K562 (cell line): ENCODE measurements at places on chromosomes 12 and 14.

GRCh38 chr12:26748741-26749431 lies 84.1 kb downstream of the ITPR2 start:
- no peak for DNase-seq

GRCh38 chr12:116318576-116319232 lies 41.2 kb upstream of the MED13L start:
- no peak for DNase-seq

GRCh38 chr14:91173221-91173670 lies 59.4 kb downstream of the DGLUCY start:
- peak; percentile 70 for DNase-seq

DNA sequence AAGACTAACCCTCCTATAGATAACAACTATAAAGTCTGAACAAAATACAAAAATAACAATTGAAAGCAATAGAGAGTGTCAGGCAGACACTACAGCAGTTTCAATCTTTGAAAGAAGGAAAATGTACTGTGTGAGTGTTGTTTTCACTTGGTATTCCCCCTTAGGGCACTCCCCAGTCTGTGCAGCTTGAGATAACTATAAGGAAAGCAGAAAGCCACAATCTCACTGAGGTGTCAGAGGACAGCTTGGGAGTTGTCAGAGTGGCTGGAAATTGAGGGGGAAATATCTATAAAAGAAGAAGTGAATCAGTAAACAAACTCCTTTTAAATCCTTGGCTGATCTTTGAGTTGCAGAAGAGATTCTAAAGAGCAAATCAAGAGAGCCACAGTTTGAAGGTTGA lies 364.8 kb downstream of the NELL2 start:
- DNase-seq = no peak

DNA sequence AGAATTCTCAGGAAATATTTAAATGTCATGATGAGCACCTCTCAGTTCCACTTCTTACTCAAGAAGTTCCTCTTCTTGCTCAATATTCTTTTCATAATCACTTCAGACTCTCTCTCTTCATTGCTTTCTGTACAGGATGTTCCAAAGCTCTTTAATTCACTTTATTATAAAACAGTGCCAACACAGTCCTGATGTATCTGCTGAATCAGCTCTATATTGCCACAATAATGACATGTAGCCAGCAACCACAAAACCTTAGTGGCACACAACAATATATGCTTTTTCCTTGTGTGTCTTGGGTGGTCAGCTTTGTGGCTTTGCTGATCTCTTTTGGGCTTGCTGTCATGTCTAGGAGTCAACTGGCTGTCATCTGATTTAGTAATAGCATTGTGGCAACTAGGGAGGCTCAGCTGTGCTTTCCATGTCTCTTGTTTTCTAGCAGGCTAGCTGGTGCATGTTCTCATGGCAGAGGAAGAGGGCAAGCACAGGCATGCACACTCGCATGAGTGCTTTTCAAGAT lies 52.8 kb upstream of the SLC2A13 start:
- no peak for DNase-seq

- no peak for DNase-seq
These were observed 445.5 kb upstream of the GARIN6 start for GRCh38 chr12:99201906-99202645.

GRCh38 chr12:26212396-26212795 lies 17.0 kb downstream of the SSPN start:
- DNase-seq = no peak

DNA sequence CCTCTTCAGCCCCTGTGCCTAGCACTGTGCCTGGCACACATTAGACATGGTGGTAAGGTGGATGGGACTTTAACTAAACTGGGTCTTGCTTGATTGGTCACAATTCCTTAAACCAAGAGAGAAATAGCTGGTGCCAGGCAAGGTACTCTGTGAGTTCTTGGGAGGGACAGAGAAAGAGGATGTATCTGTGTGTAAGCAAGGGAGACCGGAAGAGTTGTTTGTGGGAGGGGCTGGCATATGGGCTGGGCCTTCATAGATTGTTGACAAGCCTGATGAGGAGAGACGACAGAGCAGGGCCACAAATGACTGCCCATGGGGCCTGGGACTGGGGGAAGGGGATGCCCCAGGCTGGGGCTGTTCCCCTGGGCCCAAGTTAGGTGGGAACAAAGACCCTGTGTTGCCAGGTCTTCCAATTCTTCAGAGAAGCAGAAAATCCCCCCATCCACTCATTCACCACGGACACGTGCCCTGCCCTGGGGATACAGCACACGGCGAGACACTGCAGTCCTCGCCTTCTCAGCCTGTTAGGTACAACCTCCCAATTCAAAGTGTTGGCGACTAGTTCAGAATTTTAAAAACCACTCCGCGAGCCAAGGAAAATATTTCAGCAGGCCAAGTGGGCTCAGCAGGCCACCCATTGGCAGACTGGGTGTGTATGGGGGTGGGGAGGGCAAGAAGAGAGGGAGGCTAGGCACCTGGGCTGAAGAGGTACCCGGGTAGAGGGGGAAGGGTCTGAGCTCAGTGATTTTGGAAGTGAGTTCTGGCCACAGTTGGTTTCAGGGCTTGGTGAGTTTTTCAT lies 11.4 kb upstream of the CYP46A1 start:
- peak; percentile 29 for DNase-seq

- DNase-seq = no peak
These were observed 40.6 kb downstream of the ACTN1 start for GRCh38 chr14:68938271-68939150.

- DNase-seq = peak; percentile 91
These were observed 970 bp downstream of the CDH24 start for GRCh38 chr14:23056145-23056955.

- no peak for DNase-seq
These were observed 110.3 kb downstream of the SINHCAF start for GRCh38 chr12:31215518-31216232.

GRCh38 chr14:61876362-61877034 lies 114.3 kb downstream of the SNAPC1 start:
- no peak for DNase-seq

- DNase-seq = no peak
These were observed 34.2 kb downstream of the MANSC1 start for GRCh38 chr12:12315838-12316237.

- DNase-seq = no peak
These were observed 67.8 kb upstream of the PYGL start for GRCh38 chr14:51012055-51012454.

DNA sequence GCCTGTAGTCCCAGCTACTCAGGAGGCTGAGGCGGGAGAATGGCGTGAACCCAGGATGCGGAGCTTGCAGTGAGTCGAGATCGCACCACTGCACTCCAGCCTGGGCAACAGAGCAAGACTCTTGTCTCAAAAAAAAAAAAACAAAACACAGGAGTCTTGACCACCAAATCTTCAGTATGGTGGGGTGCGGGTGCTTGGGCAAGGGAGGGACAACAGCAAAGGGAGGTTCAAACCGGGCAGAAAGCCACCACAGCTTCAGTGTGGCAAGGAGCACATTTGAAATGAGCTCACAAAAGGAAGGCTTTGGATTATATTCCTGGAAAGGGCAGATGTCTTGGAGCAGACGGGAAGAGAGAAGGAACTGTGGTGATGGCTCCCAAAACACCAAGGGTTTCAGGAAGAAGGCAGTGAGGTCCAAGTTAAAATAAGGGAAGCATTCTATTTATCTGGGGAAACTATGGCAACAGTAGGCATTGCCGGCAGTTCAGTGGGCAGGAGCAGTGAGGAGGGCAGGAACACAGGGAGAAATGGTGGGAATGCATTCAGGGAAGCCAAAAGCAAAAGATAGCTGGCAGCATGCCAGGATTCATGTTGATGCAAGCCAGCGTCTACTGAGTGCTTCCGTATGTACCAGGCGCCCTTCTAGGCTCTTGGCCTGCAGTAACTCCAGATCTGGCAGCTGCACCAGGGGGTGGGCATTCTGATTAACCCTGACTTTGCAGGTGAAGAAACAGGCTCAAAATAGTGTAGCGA lies 51.0 kb upstream of the SRSF5 start:
- no peak for DNase-seq

DNA sequence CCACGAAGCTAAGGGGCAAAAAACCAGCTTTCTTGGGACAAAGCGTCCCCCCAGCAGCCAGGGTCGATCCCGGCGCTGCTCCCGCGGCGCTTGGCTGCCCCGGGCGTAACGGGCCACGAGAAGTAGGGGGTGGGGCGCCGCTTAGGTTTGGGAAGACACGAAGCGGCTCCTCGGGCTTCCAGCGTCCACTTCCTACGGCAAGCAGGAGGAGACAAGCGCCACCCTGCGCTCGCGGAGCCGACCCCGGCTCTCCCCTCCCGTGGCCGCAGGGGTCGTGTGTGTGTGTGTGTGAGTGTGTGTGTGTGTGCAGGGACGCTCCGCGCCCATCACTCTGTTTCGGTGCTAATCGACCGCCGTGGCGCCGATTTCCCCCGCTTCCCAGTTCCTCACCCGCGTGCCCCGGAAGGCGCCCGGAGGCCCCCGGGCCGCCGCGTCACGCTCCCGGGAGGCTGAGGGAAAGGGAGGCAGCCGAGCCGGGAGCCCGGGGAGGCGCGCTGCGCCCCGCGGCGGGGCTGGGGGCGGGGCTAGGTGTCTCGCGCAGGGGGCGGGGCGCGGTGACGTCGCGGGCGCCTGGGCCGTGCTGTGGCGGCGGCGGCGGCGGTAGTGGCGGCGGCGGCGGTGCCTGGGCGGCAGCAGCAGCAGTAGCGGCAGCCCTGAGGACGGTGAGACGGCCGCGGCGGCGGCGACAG lies at the start of gene ERC1:
TSS of gene ERC1 (plus strand) at position 563 of the 689 bp plus-strand sequence. CDS start 36,681 bp downstream, outside the sequence.
- peak; percentile 91 for DNase-seq

- no peak for DNase-seq
These were observed 26.3 kb upstream of the ANO2 start for GRCh38 chr12:5971194-5971850.

DNA sequence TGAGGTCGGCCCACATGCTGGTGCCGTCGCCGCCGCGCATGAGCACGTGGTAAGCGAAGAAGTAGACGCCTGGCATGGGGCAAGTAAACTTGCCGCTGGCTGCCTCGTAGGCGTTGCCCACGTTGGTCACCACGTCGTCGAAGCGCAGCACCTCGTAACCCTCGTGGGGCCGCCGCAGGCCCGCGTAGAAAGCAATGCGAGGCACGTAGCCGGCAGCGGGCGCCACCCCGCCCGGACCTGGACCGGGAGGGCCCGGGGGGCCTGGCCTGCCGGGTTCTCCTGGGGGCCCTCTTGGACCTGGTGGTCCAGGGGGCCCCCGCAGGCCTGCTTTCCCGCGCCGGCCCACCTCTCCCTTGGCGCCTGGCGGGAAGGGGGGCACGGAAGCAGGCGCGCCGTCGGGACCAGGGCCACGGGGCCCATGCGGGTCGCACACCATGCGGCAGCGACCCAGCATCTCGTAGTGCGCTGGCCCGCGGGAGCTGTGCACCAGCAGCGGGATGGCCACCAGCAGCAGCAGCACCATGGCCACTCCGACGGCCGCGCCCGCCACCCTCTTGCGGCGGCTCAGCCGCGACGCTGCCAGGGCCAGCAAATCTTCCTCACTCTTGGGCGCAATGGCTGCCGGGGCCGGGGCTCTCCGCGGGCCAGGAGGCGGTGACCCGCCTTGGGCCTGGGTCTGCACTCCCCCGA lies 888 bp downstream of the C1QL4 start:
- DNase-seq = no peak

GRCh38 chr14:70785556-70785955 lies 23.8 kb downstream of the MAP3K9 start:
- no peak for DNase-seq

DNA sequence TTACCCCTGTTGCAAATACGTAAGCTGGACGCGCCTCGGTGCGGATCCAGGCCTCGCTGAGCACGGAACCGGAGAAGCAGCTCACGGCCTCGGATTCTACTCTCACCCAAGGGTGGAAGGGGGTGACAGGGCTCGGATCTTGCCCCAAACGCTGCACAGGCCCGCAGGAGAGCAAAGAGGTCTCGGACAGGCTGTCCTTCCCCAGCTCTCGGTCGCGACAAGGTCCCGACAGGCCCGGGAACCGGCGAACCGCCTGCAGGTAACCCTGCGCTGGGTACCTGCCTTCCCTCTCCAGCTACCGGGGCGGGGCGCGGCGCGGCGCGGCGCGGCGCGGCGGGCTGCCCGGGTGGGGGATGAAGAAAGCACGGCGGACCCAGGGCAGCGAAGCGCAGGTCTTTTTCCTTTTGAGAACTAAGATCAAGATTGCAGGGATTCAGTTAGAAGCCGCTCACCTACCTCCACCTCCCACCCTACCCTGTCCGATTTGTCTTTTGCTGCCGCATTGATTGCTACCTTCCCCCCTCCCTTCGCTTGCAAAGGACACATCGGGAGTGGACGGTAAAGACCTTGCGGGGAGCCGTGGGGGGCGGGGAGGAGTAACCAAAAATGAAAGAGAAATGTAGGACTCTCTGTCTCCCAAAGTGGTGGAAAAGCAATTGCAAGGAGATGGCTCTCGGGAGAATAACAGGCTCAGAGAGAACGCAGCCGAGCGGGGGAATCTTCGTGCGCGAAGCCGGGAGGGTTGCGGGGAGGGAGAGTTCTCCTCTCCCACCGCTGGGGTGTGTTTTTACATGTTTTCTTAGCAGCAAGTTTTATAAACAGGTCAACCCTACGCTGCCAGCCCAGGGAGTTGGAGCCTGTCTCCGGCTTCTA lies 8.4 kb upstream of the TBX3 start:
- no peak for DNase-seq

DNA sequence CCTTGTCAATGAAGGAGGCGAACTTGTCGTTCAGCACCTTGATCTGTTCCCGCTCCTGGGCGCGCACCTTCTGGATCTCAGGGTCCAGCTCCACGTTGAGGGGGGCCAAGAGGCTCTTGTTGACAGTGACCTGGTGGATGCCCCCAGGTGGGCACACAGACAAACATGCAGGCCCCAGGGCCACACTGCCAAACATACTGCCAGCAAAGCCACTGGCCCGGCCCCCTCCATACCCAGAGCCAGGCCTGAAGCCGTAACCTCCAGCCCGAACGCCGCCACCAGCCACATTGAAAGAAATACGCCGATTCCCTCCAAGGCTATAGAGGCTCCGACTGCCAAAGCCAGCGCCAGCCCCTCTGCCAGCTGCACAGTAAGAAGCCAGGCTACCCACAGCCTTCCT lies 337 bp downstream of the KRT74 start:
- DNase-seq = no peak

GRCh38 chr14:53628732-53629430 lies 327.7 kb downstream of the BMP4 start:
- DNase-seq = no peak

DNA sequence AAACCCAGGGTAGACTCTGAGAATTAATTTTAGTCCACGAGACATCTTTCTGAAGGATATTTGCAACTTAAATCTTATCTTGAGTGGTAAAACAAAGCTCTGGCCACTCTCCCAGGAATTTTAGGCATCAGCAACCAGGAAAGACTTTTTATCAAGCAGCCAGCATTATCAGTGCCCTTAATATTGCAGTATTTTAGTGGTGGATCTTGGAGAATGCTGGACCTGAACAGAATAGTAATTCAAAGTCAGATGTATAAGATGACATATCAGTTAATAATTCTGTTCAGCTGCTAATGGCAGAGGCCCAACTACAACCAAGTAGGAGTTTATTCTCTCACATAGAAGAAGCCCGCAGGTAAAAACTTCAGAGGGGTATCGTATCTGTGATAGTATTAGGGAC lies 59.0 kb upstream of the CRY1 start:
- DNase-seq = no peak
